ENCODE measurements at places on chromosomes 7 and 10.

DNA sequence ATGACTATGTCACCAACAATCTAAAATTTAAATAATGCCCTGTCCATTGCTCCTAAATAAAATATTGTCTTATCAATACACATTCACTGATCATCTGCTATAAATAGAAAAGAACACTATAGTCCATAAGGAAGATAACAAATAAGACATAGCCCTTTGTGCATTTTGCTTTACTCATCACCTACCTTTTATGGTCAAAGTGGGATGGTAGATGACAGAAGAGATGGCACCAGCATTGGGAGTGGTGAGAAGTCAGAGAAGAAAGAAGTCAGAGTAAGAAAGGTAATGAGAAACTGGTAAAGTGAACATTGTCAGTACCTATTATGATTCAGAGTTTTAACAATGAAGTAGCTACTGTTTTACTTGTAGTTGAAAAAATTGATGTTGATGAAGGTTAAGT lies 31.1 kb downstream of the SEMA3E start:
- no peak for DNase-seq

DNA sequence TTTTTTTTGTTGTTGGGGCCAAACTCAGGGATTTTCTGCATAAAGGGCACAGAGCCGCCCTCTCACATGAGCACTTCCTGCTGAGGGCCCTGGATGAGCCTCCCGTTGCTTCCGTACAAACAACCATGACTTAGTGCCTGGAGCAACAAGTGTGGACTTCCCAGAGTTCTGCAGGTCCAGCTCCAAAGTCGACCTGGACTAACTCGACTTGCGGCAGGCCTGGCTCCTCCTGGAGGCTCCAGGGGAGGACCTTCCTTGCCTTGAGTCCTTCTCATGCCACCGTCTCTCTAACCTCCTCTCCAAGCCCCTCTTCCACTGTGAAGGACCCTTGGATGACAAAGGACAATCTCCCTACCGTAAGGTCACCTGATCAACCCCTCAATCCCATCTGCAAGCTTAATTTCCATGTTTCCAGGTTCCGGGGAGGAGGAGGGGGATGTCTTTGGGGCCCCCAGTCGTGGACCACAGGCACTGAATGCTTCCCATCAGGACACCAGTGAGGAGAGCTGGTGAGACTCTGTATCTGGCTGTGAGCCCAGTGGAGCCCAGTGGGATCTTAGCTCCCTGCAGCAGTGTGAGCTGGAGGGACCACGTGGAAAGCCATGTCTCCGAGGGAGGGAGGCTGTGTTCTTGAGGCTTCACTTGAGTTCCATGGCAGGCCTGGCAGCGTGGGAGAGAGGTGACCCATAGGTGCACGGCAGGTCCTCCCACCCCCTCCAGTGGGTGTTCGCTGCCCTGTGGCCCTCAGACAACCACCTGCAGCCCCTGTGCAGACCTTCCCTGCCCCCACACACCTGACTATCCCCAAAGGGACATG lies 199.5 kb upstream of the PPP2R2D start:
- DNase-seq, result no peak

GRCh38 chr7:153939177-153939576 lies 113.0 kb upstream of the DPP6 start:
- no peak for DNase-seq

DNA sequence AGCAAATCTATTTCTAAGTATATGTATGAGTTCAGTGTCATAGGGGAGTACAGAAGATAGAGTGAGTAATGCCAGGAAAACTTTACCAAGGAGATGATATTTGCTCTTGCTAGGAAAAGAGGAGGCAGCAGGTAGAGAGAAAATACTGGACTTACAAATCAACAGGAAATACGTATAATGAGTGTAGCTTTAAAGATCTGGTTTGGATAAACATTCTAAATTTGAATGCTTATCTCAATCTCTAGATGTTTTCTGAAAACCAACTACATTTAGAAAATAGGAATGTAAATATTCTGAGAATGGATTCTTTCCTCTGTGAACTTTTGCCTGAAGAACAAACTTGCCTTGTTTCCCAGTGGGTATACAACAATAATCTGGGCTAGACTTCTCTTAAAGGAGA lies 46.9 kb upstream of the GNAI1 start:
- no peak for DNase-seq

DNA sequence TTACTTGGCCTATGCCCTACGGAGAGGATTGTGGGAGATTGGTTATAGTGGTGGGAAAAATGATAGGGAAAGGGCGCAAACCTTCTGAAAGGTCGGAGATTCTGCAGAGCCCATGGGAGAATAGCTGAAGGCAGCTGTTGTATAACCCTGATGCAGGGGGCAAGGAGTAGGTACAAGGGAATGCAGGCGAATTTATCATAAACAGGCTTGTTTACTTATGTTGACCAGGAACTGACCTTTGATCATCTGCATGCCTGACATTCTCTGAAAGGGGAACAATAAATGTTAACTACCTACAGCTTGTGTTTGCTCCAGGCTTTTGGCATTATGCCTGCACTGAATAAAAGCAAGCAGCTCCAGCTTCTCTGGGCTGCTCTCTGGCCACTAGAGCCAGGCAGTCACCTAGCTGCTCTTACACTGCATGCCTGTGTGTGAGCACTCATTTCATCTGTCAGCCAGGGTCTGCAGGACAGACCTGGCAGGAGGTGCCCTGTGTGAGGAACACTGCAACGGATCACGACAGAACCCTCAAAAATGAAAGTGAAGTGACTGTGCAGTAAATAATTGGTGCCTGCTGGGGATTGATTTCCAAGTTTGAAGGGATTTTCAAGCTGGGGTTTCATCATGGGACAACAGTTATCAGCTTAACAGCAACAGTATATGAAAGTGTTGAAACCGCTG lies 31.1 kb upstream of the ABCA13 start:
- peak; percentile 56 for DNase-seq

DNA sequence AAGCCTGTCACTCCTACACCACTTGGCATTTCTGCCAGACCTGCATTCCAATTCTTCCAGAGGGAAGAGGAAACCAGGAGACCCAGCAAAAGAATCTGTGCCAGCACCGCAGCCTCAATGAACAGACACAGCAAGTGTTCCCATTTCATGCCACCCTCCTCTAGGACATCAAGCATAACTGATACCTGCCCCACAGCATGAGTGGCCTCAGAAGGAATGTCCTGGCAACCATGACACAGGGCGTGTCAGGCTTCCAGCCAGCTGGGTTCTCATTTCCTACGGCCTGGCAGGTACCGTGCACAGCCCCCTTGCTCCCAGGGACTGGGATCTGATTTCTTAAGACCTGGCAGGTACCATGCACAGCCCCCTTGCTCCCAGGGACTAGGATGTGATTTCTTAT lies 7.8 kb downstream of the MAD1L1 start:
- DNase-seq, result no peak

DNA sequence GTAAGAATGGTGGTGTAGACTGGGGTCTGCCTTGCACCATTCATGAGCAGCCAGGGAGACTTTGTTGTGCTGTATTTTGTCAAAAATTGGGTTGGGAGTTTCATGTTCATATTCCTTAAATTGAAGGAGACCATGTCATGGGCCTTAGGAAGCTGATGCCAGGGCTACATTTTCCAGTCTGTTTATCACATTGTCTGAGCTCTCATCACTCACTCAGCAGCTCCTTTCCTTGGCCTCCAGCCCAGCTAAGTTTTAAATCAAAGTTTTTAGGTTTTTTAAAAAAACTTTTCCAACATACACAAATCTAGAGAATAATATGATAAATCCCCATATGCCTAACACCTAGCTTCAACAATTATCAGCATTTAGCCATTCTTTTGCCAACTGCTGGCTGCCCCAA lies 12.6 kb upstream of the FAM13C start:
- DNase-seq, result no peak

GRCh38 chr7:20062932-20063331 lies 154.3 kb downstream of the MACC1 start:
- DNase-seq, result no peak

- DNase-seq, result no peak
Observed at GRCh38 chr10:20443094-20443493, 454.0 kb downstream of the NEBL start.

DNA sequence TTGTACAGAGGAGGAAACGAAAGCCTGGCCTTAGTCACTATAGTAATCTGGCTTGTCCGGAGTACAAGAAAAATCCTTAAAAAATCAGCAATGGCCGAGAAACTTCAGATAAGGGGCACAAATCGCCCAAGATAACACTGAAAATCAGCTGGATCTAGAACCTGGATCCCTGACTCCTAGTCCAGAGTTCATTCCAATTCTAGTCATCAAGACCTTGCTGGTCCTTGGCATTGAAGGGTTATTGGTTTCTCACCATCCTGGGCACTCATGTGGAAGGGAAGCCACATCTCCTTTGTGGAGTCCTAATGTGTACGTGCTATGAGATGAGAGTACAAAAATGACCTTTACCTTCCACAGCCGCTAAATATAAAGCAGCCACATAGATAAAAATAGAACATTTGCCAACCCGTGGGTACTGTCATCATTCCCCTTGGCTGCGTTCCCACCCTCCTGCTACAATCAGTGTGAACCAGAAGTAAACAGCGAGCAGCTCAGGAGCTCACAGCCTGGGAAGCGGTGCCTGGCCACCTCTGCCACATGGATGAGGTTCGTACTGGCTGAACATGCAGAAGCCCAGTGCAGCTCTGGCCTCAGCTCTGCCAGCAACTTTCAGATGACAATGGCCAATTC lies 116.0 kb upstream of the PDLIM1 start:
- no peak for DNase-seq

DNA sequence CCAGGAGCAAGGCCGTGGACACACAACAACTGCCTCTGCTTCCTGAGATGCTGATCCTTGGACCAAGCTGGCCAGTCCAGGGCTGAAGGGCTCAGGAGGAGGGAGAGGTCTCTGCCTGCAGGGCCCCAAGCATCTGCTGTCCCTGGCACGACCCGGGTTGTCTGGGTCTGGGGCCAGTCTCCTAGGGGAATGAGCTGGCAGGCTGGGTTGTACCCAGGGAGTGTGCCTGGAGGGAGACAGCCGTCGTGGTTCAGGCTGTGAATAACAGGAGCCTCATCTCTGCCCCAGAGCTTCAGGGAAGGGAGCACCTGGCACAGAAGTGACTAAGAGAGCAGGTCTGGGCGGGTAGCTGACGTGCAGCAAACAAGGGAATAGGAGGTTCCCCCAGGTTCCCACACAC lies 17.9 kb upstream of the SERPINE1 start:
- no peak for DNase-seq

GRCh38 chr10:54958844-54959243 lies 157.8 kb upstream of the PCDH15 start:
- DNase-seq, result no peak

DNA sequence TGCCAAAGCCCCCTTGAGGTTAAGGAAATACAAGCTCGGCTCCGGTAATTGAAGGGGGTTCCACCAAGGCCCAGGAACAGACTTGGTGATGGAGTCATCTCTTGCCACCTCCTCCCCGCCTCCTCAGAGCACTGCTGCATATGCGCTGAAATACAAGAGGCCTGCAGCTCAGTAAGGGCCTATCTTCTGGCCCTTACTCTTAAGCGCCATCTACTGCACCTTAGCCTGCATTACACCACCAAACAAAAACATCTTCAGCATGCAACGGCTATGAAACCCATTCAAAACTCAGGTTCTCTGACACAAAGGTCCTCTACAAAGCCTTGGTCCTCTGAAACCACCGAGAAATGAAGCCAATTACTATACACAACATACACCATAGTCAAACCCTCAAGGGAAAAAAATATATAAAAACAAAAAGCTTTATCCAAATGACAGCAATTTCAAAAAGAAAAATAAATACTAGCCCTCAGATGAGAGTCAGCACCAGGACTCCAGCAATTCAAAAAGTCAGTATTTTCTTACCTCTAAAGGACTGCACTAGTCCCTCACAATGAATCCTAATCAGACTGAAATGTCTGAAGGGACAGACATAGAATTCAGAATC lies 176.8 kb upstream of the TBX20 start:
- peak; percentile 34 for DNase-seq

DNA sequence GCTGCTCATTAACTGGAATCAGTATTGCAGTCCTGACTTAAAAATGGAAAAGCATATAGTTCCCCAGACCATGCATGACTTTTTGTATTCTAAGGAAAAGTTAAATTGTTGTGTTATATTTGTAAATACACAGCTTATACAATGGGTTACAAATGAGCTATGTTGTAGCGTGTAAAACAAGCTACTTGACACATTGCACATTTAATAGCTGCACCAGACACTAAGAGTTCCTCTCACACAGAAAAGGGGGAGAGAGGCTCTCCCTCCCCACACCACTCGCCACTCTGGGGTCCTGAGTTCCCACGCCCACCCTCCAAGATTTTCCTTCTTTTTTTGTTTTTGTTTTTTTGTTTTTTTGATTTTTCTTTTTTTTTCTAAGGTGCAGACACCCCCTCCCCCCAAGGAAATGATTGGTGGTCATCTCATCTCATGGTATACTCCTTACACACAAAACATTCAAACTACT lies 6.3 kb downstream of the KLF6 start:
- no peak for DNase-seq

DNA sequence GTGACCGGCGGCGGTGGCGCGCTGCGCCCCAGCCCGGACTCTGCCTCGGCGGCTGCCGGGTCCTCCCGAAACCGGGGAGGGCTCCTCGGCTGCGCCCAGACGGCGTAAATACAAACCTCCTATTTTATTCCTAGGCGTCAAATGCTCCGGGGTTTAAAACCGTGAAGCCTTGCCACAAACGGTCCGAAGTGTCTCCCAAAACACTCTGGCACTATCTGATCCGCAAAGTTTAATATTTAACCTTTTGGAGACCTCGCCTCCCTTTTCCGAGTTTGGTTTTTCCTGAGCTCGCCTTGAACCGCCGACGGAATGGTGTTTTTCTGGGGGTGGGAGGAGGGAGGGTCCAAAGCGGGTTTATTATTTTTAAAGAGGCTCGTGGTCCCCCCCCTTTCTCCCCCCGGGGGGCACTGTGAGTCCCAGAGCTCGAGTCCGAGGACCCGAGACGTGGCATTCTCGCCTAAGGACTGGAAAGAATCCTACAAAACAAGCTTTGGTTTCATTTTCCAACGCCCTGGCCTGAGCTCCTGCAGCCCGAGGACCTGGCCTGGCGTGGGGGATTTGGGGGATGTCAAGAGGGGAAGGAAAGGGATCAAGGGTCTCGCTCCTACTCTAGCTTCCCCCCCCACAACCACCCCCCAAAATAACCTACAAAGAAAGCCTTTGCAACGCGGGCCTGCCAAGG lies 1.8 kb downstream of the TNRC18 start:
- peak; percentile 81 for DNase-seq

DNA sequence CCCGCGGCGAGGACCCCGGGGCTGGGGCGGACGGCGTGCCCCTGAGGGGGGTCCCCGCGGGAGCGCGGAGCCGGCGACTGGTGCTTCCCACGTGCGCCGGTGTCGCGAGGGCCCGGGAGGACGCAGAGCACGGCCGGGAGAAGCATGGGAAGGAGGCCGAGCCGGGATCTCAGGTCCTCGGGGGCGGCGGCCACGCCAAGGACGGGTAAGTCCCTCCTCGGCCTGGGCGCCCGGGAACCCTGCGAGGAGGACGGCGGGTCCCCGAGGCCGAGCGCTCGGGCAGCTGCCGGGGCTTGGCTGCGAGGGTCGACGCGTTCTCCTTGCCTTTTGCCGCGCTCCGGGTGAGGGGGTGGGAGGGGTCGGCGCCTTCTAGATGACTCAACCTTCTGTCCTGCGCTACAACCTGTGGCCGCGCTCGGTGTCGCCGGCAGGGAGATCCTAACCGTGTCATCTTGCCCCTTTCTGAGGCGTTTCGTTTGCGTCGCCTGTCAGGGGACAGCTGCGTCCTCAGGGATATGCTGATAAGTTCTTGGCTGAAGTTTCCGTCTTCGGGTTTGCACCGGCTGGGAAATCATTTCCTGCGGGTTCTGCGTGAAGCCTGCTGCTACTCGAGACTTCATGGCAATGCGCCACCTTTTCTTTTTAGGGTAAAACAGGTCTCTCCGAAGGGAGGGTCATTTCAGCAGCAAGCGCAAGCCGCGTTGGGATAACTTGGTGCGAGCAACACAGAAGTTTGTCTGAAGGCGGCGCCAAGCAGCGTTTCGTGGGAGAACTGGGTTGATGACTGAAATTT lies 529 bp downstream of the TASOR2 start:
- DNase-seq, result peak; percentile 78

All from EL (cell line).